ENCODE measurements at places on chromosomes 13 and 19. TPM values are rescaled to one million over a fixed set of nuclear protein-coding genes. Genes with fewer than 3 reads are reported as not detected.

DNA sequence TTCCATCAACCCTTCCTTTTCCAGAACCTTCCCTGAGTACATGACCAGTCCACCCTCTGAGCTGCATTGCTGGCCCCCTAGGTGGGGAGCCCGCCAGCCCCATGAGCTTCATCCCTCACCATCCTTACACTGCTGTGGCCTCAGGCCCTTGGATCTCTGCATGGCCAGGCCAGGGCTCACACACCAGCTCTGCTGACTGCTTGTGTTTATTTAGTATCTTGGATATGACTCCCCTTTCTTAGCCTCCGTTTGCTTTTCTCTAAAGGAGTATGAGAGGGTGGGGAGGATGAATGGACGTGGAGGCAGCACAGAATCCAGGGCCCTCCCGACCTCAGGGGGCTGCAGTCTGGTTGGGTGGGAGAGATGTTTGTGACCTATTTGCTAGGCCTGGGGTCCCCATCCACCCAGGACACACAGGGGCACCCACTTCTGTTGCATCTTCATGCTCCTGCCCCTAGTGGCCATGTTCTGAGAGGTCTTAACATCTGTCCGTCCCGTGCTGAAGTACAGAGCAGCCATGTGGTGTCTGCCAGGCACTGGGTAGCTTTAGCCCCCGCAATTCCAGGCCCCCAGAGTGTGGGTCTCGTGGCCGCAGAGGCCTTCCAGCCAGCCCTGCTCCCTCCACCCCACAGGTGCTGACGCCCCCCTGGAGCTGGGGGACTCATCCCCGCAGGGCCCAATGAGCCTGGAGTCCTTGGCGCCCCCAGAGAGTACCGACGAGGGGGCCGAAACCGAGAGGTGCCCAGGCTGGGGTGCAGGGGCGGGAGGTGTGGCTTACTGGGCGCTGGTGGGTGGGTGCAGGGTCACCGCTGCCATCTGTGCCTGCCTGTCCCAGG is 13.0 kb downstream of the ARHGEF1 start:
- no peak for DNase-seq

DNA sequence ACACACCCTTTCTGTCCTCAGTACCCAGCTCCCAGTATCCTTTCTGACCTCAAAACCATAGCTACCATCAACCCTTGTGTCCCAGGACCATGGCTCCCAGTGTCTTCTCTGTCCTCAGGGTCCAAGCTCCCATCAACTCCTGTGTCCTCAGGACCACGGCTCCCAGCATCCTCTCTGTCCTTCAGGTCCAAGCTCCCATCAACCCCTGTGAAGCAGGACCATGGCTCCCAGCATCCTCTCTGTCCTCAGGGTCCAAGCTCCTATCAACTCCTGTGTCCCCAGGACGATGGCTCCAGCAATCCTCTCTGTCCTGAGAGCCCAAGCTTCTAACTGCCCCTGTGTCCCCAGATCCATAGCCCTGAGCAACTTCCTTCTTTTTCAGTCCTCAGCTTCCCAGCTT is 1.7 kb upstream of the CADM4 start:
- DNase-seq = no peak

GRCh38 chr13:51201886-51202285 is 20.3 kb upstream of the FAM124A start:
- DNase-seq = no peak

DNA sequence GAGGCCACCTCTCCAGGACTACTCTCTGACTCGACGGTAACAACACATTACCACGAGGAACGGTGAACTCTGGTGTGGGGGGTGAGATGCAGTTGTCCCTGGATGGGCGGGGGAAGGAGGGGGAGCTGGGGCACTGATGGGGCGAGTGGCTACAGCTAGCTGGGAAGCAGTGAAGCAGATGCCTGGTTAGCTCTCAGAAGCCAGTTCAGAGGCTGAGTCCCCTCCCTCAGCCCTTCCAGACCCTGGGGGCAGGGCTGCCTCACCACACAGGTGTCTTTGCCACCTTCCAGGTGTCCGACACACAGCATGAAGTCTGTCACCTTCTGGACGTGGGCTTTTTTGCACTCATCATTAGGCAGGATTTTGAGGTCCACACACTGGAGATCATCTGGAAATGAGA is 4.0 kb downstream of the KLK1 start:
- no peak for DNase-seq

- DNase-seq = no peak
Observed at GRCh38 chr19:28168557-28168956, 1044.4 kb downstream of the UQCRFS1 start.

- no peak for DNase-seq
Observed at GRCh38 chr13:78826936-78827335, 168.0 kb upstream of the OBI1 start.

DNA sequence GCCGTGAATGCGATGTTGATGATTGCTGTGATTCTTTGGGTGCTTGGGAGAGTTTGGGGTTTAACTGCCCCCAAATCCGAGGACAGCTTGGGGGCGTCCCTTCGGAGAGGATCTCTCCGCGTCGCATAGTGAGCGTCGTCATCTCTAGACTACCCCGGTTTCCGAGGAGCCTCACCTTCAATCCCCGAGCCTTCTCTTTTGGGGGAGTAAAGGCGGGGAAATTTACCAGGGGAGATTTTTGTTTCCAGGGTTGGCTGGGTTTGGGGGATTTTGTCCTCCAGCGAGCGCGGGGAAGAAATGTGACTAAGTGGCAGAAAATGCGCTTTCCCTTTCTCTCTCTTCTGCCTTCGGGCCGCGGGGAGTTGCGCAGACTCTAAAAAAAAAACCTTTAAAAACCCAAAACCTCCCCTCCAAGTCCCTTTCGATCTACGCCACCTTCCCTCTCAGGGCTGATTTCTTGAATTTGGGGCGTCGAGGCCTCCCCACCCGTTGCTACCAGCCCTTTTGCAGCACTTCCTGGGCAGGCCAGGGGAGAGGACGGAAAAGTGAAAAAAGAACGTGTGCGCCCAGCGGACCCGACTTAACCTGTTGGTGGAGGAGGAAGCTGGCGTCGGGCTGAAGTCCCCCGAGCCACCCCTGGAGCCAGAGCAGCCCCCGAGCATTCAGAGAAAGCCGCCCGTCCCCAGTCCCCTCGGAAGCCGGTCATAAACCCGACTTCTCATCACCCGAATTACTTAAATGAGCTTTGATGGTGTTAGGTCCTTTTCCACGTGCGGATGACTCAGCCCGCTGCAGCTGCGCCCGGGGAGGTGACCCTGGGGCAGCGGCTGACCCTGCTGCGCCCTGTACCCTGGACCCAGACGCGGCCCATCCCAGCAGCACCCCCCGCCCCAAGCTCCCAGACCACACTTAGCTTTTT is 17.7 kb downstream of the NFIX start:
- peak; percentile 31 for DNase-seq

GRCh38 chr13:74586847-74587246 is 452.6 kb upstream of the KLF12 start:
- DNase-seq = no peak

GRCh38 chr13:73059460-73060250 is 850 bp downstream of the KLF5 start:
- no peak for DNase-seq

Gene CERS1
- total RNA-seq = not detected

Gene OVOL3
- total RNA-seq = not detected

Gene CSNK1A1L
- total RNA-seq = not detected

Data from activated naive CD4-positive, alpha-beta T cell treated with anti-CD3 and anti-CD28 coated beads, Interleukin-2, amount 50 U/mL, for 72 hours (primary cell).